ENCODE measurements at places on chromosomes 3 and 15.

DNA sequence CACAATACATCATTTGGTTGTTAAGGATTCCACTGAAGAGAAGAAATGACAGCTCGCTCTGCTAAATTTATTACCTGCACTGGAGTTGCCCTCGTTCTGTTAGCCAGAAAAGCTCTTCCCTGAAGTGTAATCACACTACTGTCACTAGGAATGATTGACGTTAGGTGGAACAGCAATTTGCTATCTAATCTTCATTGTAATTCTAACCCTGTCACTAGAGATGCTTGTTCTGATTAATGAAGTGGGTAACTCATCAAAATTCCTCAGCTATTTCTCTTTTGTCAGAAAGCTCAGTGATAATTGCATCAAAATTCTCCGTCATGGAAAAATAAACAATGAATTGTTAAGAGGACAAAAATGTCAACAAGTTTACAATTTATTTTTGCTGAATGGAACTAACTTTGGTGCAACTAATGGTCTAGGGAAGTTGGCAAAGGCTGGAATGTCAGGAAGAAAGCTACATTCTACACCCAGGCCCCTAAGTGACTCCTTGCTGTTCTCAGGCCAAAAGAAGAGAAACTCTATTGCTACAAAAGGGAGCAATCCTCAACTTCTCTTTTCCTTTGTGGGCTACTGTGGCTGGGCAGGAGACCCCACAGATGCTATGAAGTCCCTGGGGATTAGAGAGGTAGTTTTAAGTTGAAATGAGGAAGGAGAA, 34.1 kb downstream of the CCDC191 start:
- DNase-seq = peak; percentile 16

DNA sequence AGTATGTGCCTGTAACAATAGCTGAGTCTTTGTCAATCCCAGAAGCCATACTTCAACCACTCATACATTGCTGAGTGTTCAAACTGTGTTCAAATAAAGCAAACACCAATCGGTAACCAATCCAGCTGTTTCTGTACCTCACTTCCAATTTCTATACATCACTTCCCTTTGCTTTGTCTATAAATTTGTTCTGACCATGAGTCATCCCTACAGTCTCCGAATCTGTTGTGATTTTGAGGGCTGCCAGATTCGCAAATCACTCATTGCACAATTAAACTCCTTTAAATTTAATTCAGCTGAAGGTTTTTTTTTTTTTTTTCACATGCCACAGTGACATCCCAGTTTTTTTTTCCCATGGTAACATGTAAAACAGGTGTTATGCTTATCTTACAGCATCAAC, 870.3 kb downstream of the NAALADL2 start:
- no peak for DNase-seq

GRCh38 chr15:57609805-57610529, 18.3 kb downstream of the MYZAP start:
- no peak for DNase-seq

DNA sequence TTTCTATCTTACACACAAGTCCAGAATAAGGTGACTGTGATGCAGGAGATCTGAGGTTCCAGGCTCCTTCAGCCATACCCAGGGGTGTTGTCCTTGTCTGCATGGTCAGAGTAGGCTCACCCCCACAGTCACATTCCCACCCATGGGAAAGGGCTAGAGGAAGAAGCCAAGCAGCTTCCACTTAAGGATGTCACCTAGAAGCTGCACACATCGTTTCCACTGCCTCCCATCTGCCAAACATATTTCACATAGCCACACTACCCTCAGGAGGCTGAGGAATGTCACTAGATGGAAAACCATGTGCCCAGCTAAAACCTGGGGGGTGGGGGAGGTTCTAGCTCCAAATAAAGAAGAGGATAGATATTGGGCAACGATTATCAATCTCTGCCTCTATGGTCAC, 58.1 kb downstream of the TMEM39A start:
- DNase-seq = no peak

DNA sequence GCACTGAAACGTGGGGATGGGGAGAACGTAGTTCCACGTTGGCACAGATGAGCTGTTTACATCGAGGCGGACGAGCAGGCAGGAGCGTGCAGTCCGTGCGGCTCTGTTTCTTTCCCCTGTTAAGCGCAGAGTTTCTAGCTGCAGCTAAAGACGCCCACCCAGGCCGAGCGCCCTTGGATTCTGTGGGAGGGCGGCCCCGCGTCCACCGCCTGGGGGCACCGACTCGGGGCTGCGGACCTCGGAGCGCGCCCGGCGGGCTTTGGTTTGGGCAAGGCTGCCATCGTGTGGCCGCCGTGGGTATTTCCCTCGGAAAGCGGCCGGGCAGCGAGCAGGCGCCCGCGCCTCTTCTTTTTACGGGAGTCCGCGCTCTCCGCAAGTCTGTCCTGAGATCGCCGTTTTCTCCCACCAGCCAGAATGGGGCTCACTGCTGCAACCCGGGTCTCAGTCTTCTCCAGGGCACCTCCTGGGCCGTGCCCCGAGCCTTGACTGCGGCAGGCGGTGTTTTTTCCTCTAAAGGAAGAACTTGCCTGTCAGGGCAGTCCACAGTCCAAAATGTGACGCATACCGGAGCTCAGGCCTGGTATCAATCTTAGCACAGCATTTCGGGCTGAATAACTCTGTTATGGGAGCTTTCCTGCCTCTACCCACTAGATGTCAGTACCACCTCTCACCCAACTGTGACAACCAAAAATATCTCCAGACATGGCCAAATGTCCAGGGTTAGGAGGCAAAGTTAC, 219.9 kb upstream of the IGF1R start:
- DNase-seq = peak; percentile 54

Data from OCI-M1 (cell line).